ENCODE measurements at places on chromosomes 4 and X.
A peak's percentile ranks its signal among the peaks of the same experiment; 100 is the strongest.

DNA sequence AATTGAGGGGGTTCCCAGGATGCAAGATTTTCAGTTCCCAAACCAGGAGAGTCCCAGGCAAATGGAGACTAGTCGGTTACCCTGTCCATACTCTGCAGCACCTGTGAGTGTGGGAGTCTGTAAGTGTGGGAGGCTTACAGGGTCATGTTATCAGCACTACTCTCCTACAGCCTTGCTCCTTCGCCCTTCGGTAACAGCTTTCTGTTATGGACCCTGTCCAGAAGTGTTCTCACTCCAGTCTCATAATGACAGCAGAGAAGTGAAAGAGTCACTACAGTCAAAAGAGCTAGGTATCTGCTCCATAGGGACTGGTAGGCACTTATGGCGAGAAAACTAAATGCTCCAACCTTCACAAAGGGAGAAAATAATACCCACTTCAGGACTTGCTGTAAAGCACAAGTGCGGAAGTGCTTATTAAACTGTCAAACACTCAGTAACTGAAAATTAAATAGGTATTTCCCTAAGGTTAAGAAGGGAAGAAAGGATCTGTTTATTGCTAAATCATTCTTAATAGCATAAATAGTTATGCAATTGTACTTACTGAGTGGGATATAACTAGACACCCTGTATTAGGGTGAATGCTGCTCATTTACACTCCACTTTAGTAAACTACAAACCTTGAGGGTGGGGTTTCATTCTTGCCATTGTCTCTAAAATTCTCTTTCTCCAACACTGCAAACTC, 2.7 kb upstream of the ADH7 start:
- no peak for DNase-seq

GRCh38 chr4:81469781-81470455, 1.8 kb downstream of the RASGEF1B start:
- DNase-seq: peak; percentile 32

- DNase-seq: no peak
These were observed 420.4 kb upstream of the PITX2 start for GRCh38 chr4:111043286-111043685.

DNA sequence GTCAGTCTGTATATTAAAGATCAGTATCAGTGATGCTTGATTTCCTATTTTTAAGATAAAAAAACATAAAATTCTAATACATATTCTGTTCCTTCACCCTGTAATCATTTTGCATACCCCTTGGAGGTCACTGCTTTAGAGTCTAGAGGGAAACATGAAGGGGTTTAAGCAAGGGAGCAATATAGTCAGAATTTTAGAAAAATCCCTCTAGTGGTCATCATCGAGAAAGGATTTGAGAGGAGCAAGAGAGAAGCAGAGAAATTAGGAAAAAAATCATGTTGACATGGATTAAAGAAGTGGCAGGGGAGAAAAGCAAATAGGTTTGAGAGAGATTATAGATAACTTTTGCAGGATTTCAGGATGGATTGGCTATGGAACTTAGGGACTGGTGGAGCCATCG, 11.1 kb downstream of the APEX2 start:
- no peak for DNase-seq

DNA sequence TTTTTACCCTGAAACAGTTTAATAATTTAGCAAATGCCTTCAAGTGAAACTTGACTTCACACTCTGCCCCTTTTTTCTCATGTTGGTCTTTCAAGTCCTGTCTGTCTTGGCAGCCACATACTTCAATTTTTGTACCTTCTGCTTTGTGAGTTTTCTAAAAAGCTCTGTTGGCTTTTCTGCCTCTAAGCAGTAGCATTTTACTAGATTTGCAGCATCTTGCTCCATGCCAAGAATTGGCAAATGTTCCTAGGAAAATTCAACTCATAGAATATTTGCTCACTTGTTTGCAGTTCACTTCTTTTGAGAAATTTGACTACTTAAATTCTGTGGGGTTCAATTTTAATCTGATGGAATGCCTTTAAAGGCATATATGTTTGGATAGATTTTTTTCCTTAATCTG, 59.2 kb downstream of the FAM47A start:
- no peak for DNase-seq

DNA sequence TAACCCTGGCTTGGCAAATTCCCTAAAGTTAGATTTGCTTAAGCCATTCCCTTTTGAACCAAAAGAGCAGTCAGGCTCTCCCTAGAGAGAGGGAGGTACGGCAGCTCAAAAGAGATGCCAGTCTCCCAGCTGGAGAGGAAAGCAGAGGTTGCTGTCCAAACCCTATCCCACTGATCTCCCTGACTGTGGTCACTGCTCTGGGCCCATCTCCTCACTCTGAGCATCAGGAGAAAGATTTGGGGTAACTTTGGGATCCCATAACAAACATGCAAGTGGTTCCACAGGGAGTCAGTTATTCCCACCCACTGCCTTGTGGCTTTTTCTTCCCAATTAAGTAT, 17.1 kb downstream of the ACSL1 start:
- DNase-seq: no peak

GRCh38 chr4:124061413-124061812, 651.1 kb downstream of the ANKRD50 start:
- DNase-seq: no peak

DNA sequence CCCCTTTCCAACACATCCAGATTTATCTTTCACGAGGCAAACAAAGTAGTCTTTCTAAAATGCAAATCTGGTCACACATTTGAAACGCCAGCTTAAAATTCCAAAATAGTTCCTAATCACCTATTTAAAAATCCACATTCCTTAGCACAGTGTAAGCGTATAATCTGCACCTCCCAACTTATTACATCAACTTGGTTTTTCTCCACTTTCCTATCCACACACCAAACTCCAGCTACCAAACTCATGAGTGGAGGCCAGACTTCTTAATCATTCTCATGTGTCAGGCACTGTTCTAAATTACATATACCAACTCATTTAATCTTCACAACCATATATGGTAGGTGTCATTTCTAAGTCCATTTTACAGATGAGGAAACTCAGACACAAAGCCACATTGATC, 33.8 kb downstream of the ENOX2 start:
- no peak for DNase-seq

GRCh38 chrX:72203421-72203820, 21.9 kb downstream of the PIN4 start:
- DNase-seq: no peak

DNA sequence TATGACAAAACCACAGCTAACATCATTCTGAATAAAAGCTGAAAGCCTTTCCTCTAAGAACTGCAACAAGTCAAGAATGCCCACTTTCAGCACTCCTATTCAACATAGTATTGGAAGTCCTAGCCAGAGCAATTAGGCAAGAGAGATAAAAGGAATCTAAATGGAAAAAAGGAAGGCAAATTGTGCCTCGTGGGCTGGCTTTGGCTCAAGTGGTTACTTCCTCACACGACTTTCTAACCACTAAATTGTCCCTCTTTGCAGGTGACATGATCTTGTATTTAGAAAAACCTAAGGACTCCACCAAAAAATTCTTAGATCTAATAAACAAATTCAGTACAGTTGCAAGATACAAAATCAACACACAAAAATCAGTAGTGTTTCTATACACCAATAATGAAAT, 57.2 kb downstream of the SCML2 start:
- no peak for DNase-seq

DNA sequence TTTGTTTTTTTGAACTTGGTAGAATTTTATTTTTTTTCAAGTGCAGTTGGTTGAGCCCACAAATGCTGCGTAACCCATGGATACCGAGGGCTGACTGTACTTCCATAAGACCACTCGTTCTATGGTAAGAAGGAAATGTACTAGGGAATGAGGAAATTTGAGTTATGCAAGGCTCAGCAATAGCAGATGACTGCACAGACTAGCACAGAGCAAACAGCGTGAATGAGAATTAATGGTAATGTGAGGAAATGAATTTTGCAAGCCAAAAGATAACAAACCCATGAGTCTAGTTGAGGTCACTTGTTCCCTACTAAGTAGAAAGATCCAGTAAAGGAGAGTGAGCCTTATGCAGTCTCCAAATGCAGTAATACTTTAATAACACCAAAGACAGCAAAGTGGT, 17.4 kb downstream of the GSPT2 start:
- no peak for DNase-seq

DNA sequence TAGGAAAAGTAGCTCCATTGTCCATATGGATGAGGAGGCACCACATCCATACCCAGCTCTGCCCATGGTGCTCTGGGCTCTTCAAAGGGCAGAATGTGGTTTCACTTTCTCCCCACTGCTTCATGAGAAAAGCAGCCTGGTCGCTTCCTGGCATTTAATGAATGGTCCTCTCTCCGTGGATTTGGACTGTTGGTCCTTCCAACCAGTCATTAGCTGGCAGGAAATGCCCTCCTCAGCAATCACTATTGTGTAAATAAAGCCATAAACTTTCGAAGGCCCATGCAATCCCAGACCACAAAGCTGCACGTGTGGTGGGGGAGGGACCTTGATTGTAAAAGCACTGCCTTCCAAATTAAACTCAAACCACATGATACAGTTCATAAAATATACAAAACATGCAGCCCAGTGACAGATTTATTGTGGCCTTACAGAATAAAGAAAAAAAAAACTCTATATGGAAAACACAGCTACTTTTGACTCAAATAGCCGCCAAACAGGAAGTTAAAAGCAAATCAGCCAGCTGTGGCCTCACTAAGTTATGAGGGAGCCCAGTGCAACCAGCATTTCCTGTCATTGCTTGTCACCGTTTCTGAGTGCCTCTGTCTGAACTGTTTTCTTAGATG, 8.1 kb downstream of the MBNL3 start:
- DNase-seq: peak; percentile 57

- DNase-seq: no peak
These were observed 49.2 kb downstream of the MOSPD2 start for GRCh38 chrX:14922437-14922836.

- DNase-seq: no peak
These were observed 112.1 kb downstream of the SORCS2 start for GRCh38 chr4:7304436-7304835.

GRCh38 chr4:145988628-145989027, 50.0 kb upstream of the ZNF827 start:
- no peak for DNase-seq

DNA sequence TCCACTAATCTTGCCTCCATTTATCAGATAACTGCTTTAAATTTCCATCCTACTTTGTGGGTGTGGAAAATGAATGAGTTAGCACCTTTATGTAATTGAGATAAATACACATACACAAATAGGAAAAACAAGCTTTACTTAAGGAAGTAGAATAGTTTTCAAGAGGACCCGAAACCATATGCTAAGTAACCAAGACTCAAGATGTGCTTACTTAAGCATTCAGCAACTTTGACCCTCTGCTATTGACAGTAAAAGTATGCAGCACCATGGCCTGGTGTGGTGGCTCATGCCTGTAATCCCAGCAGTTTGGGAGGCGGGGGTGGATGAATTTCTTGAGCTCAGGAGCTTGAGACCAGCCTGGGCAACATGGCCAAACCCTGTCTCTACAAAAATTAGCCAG, 29.9 kb downstream of the RNF175 start:
- DNase-seq: peak; percentile 18

- DNase-seq: no peak
These were observed 3.2 kb downstream of the CXorf65 start for GRCh38 chrX:71103110-71103983.

- no peak for DNase-seq
These were observed 237.4 kb downstream of the MAPK10 start for GRCh38 chr4:86122404-86122803.

GRCh38 chrX:68589372-68589753, 58.1 kb upstream of the STARD8 start:
- DNase-seq: no peak

DNA sequence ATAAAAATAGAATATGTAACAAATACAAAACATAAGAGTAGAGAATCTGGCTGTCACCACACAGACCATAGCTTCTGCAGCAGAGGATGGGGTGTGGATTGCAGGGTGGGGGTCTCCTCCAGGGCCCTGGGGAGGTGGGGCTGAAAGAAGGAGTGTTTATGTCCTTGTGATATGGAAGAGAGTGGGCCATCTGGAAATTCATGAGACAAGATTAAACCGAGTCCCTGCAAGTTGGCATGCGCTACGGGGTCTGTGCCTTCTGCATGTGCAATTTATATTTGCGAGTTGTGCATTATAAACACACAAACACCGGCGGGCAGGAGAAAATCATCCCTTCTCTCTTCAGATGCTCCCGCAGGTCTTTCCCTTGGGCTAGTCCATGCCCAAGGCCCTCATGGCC, 145.9 kb downstream of the EVC2 start:
- DNase-seq: no peak

GRCh38 chr4:9932771-9933170, 88.5 kb downstream of the SLC2A9 start:
- no peak for DNase-seq

- DNase-seq: no peak
These were observed 135.7 kb upstream of the MAMLD1 start for GRCh38 chrX:150227321-150227860.

- no peak for DNase-seq
These were observed 53.9 kb downstream of the FAT4 start for GRCh38 chr4:125368671-125369081.

- no peak for DNase-seq
These were observed 136.3 kb downstream of the AMMECR1 start for GRCh38 chrX:110181459-110182137.

GRCh38 chrX:72621163-72621562, 48.5 kb upstream of the HDAC8 start:
- no peak for DNase-seq

GRCh38 chr4:2558301-2558700, 21.9 kb downstream of the FAM193A start:
- no peak for DNase-seq

- DNase-seq: no peak
These were observed 48.3 kb downstream of the RAI2 start for GRCh38 chrX:17812763-17813162.

DNA sequence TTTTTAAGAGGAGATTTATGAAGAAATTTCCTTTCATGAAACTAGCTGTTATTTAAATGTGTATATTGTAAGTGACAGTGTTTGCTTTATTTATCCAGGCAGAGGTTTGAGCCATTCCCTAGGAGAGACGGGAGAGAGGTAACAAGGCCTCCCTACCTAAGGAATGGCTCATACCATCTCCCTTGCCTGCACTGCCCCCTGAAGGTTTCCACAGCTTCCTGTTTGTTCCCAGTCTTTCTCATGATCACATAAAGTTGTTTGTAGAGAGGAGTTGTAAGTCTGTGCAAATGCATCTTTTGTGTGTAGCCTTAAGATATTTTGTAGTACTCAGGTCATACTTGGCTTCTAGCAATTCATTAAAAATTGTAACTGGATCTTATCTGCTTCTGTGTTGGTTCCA, 1504.5 kb upstream of the PCDH10 start:
- DNase-seq: no peak

- DNase-seq: no peak
These were observed 35.2 kb upstream of the F9 start for GRCh38 chrX:139495324-139495723.

GRCh38 chr4:124390861-124391260, 321.7 kb downstream of the ANKRD50 start:
- no peak for DNase-seq

GRCh38 chrX:129925305-129926092, 19.5 kb downstream of the UTP14A start:
- peak; percentile 79 for DNase-seq

- no peak for DNase-seq
These were observed 32.8 kb downstream of the HDAC8 start for GRCh38 chrX:72539822-72540221.

Measured in globus pallidus (tissue), 1 donor.